Femur (tissue), 1 donor: ENCODE measurements at places on chromosomes 11 and 22.
A peak's percentile ranks its signal among the peaks of the same experiment; 100 is the strongest.

DNA sequence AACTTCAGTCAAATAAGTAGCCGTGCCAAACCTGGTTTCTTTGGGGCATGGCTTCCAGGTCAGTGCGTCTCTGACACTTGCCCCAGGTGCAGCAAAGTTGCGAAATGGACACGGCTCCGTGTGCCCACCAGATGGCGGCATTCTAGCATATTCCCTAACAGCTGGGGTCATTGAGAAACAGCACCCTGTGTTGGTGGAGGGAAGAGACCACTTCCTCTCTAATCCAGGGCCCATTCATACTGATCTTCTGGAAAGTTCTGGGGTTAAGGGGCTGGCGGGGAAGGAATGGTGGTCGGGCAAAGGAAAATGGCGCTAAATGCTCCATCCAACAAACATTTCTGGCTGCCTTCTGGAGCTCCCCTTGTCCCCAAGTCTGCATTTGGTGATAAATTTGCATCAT is 141.2 kb upstream of the TIMP3 start:
- peak; percentile 82 for DNase-seq

DNA sequence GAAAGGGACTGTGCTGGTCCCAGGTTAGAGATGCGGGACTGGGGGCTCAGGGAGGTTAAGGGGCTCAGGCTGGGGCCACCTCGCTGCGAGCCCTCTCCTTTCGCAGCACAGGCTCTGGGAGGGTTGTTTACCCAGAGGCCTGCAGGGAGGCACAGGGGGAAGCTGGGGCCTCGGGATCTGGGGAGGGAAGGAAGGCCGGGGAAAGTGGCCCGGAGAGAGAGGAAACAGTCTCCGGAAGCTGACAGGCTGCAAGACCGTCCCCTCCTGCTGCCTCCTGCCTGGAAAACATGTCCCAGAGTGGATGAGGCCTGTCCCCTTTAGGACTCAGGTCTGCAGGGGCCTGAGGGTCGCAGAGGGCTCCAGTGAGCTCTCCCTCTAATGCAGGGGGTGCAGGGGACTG is 45.4 kb downstream of the MYO7A start:
- DNase-seq, result no peak

DNA sequence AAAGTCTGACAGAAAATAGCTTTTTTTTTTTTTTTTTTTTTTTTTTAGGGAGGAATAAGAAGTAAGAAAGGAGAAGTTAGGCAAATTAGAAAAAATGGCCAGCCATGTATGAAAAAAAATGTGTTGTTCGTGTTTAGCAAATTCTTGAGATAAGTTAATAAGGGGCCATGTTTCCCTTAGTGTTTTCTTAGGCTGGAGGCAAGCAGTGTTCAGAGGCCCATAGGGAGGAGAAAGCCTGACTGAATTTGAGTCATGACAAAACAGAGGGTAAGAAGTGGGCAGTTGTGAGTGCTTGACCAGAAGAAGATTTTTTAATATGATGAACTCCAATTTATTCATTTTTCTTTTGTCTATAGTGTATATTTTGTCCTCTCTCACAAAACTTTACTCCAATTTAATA is 766.4 kb downstream of the FAM181B start:
- no peak for DNase-seq

- DNase-seq, result no peak
Measured at GRCh38 chr11:115267238-115267781, 236.9 kb downstream of the CADM1 start.

GRCh38 chr11:111283945-111284481 is 14.3 kb upstream of the POU2AF3 start:
- peak; percentile 31 for DNase-seq

GRCh38 chr11:9005087-9005486 is 1.3 kb upstream of the NRIP3 start:
- no peak for DNase-seq

DNA sequence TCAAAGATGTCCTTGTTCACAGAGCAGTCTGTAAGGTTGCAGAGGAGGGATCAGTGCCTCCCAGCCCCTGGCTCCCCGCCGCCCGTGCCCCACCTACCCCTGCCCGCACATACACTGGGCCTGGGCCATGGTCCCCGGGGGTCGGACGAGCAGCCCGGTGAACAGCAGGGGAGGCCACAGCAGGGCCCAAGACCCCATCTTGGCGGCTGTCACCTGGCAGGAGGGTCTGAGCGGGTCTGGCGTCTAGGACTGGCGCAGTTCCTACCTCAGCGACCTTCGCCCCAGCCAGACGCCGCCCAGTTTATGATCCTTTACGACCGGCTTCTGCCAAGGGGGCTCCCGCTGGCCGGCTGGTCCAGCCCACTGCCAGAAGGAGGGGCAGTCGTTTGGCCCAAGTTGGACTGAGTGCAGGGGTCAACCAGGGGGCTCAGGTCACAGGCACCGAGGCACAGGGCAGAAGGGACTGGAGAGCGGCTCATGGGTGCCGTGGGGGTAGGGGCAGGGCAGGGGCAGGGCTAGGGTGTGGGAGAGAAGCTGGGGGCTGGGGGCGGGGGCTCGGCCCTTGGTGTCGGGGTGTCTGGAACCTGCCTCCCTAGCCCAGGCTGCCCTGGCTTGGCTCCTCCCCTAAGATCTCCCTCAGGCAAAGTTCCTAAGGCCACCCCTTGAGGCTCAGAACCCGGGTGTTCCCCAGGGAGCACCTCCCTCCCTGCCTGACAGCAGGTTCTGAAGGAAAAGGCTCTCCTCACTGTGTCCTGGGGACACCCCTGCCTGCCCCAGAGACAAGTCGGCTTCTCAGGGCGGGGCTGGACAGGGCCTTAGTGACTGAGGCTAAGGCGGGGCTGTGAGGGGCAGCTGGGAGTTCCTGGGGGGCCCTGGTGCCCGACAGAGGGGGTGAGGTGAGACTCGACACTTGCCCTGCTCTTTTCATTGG is at the start of gene CDHR5:
TSS of gene CDHR5 (minus strand) at position 251 of the 931 bp plus-strand sequence. CDS start at position 198, 53 bp downstream.
- DNase-seq, result peak; percentile 26

GRCh38 chr11:104895634-104896033 is 2.6 kb downstream of the CASP12 start:
- DNase-seq, result peak; percentile 29

- no peak for DNase-seq
Measured at GRCh38 chr11:64859542-64860414, 15.3 kb upstream of the CDC42BPG start.

DNA sequence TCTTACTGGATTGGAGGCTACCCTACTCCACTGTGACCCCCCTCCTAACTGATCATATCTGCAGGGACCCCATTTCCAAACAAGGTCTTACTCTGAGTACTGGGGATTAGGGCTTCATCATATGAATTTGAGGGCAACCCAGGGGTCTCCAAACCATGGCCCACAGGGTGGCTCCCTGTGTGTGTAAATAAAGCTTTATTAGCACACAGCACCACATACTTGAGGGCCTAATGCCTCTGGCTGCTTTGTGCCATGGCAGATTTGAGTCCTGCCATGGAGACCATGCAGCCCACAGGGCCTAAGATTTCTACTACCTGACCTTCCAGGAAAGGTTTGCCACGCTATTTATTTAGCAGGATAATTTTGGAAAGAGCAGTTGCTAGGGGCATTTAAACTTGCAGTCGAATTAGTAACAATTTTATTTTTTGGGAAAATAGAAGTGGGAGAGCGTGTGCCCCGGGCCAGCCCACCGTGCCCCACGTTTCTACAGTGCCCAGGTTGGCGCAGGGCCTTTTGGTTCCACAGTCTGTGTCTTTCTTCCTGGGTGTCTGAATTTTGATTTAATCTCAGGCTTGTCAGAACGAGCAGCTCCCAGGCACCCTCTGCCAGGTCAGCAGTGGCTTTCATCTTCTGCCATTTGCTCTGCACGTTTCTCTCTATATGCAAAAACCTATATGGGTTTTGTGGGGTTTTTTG is 92.3 kb downstream of the KCNQ1 start:
- peak; percentile 5 for DNase-seq

DNA sequence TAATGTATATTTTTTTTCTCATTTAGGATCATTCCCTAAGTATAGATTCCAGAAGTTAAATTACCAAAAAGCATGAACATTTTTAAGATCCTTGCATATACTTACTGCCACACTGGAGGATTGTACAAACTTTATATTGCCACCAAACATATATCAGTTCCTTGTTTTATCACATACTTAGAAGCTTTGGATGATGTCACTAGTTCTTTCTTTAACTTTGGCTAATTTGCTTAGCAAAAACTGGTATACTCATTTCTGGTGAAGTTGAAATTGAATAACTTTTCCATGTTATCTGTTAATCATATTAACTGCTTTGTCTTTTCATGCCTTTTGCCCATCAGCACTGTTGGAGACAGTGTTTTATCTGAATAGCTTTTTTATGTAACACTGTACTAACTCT is 31.6 kb upstream of the PRDM10 start:
- DNase-seq, result no peak

DNA sequence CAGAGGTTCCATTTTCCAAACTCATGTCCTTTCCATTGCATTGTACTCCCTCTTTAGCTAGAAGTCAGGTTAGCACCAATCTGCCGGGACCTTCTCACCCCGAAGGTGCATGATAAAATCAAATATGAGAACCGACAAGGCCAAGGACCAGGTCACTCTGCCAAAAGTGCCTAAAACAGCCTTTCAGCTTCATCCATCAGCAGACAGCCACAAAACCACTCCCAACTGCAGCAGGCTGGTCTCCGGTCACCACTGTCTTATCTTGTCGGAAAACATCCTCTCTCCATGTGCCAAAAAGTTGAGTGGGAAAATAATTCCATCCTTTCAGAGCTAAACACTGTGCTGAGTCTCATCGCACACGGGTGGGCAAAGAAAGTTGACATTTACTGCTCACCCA is 1.4 kb downstream of the PI4KA start:
- DNase-seq, result no peak

- DNase-seq, result no peak
Measured at GRCh38 chr11:118448294-118448693, 12.0 kb downstream of the KMT2A start.

DNA sequence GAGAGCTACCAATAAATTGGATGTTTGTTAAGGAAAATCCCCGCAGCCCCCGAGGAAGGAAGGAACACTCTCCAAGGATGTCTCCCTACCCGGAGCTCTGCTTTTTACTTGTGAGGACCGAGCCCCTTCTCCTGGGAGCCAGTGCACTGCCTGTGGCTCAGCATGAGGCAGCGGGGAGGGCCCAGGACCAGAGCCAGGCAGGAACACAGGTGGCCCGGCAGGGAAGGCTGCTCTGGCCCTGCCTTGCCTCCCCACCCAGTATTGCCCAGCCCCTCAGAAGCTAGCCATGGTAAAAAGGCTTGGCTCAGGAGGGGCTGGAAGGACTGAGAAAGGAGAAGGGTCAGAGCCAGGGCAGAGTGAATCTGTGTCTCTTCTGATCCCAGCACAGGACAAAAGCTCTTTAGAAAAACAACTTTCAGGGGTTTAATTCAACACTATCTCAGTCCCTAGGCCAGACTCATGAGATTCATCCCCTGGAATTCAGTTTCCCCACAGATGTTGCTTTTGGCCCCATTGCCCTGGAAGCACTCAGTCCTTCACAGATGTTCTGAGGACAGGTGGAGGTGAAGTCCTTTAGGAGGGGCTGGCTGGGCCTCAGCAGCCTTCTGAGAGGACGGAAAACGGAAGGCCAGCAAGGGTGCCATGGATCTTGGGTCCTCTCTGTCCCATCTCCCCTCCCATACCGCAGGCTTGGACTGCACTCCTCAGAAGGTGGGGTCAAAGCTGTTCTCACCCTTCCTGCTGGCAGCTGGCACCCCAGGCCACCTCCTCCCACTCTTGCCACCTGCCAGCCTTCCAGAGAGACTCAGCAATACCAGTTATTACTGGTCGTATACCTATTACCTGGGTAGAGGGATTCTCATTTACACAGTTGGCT is 318.9 kb downstream of the NTM start:
- DNase-seq, result no peak

GRCh38 chr11:48093323-48093722 is 113.0 kb downstream of the PTPRJ start:
- DNase-seq, result no peak

DNA sequence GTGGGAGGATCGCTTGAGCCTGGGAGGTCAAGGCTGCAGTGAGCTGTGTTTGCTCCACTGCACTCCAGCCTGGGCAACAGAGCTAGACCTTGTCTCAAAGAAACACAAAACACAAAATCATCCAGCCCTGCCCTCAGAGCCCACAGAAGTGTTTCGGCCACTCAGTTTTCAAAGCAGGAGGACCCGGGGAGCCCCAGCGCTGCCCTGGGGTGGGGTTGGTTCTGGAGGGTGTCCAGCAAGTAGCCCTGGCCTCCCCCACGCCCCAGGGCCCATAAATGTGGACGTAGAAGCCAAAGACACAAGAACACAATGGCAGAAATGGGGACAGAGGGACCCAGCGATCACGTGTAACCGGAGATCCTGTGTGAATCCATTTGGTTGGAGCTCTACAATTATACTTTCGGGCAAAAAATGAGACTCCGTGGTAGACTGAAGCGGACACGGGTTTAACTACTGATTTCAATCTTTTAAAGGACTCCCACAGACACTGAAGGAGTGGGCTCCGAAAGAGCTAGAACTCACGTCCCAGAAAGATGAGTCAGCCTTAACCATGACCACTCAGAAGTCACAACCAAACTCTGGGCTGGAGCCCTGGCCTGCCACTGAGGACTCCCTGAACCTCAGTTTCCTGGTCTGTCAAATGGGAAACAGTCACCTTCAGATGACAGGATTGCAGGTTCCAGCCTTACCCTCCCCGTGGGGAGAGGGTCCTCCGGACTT is 9.0 kb upstream of the CYTH4 start:
- no peak for DNase-seq

DNA sequence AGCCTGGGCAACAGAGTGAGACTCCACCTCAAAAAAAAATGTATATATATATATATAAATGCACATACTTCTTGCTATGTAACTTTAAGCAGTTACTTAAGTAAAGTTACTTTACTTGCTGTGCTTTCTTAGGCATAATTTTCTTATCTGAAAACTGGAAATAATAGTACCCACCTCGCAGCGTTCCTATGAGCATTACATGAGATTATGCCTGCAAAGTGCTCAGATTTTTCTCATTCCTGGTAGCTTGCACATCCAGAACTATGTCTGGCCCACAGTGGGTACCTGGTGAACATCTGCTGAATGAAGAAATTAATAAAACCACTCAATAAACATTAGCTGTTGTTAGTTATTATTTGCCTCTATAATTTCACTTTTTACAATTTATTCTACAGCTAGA is 6.1 kb upstream of the ROBO3 start:
- no peak for DNase-seq

DNA sequence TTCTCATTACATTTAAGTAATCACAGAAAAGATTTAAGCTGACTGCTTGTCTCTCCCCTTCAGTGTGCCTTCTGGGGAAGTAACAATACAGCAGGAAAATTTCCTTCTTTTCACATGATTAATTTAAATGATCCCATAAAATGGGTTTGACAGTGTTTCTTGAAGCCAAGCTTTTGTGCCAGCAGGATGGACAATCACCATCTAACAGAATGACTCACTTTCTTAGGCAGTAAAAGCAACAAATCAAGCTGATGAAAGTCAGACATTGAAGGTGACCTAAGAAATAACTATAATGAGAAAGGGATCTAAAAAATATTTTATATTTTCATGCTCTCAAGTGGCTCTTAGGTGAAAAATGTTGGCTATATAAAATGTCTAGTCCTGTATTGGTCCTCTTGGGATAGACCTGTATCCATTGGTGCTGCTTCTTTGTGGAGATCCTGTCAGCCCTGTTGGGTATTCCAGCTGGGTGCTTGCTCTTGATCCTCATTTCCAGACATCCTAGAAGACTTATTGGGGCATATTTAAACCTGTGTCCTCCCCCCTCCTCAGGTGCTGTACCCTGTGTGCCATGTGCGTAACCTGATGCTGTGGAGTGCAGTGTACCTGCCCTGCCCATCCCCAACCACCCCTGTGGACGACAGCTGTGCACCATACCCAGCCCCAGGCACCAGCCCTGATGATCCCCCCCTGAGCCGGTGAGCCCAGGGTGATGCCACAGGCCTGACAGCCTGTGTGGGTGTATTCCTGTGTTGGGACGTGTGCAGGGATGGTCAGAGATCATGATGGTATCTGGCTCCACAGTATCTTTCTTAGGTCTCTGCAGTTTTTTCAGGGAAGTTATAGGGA is 62.7 kb upstream of the HORMAD2 start:
- no peak for DNase-seq
